NCI-H1105 (cell line): ENCODE measurements at places on chromosomes 2 and 18.

GRCh38 chr2:99710721-99711120 lies 220.9 kb upstream of the REV1 start:
- no peak for DNase-seq

- no peak for DNase-seq
Observed at GRCh38 chr18:29512761-29513160, 1335.8 kb upstream of the CDH2 start.

- DNase-seq = no peak
Observed at GRCh38 chr2:23131066-23131575, 253.9 kb upstream of the KLHL29 start.

- no peak for DNase-seq
Observed at GRCh38 chr2:68740400-68740914, 5.8 kb downstream of the ARHGAP25 start.
